ENCODE measurements at places on chromosomes 1 and 21.

DNA sequence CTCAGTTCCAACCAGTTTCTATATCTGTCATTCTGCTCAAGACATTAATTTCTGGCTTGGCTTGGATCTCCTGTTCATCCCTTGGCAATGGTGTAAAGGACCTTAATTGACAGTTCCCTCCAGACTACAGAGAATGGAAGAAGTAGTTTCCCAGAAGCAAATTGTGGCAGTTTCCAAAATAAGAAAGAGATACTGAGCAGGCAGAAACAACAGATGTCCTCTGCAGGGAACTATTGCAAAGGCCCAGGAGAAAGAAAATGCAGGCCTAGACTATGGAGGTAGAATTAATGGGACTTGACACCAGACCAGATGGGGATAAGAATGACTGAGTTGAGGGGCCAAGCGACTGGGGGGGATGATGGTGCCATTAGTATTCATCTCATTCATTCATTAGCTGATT is 6.1 kb upstream of the AK2 start:
- DNase-seq, result no peak

DNA sequence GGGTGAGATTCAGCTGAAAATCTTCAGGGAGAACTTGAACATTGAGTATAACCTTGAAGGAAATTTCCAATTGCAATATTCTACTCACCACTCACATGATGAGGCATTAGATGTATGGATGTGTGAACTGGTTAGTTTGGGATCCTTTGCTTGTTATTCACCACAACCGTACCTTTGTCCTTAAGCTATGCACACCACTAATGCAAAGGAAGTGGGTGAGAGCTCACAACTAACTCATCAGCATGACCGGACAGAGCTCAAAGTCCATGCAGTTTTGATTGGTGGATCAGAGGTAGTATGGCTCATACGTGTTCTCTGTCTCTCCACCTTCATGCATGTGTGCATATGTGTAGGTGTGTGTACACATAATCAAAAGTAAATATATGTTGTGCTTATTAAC is 43.5 kb upstream of the MROH9 start:
- DNase-seq, result no peak

DNA sequence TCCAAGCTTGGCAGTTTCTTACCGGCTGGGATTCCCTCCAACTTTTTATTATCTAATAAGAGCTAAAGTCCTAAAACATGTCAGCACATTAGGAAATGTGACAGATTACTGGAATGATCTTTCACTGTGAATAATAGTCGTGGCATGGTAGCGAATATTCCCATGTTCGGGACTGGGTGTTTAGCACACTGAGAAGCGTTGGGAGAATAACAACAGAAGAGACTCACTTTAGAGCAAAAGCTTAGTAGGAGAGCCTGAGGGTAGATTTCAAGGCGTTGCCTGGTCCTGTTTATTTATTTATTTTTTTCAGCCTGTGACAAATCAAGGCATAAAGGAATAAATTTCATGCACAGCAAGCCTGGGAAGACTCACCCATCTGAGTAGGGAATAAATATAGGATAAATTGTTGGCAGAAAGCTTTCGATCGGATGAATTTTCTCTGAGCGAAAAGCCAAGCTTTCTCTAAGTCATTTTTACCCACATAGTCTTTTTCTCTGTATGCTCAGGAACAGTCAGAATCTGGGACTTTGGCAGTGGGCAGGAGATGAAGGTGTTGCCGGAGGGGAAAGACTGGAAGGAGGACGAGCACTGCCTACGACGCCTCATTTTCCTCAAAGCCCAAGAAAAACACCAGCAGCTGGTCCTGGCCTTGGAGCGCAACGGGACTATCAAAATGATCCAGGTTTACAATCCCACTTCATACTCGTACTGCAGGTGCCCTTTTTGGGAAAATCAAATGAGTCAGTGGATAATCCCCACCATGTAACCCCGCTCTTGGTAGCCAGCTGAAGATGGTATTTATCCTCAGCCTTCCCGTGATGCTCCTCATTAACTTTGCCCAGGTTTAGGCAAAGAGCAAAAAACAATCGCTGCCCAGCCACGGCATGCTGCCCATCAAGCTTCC is 97.2 kb downstream of the WDR64 start:
- DNase-seq, result no peak

DNA sequence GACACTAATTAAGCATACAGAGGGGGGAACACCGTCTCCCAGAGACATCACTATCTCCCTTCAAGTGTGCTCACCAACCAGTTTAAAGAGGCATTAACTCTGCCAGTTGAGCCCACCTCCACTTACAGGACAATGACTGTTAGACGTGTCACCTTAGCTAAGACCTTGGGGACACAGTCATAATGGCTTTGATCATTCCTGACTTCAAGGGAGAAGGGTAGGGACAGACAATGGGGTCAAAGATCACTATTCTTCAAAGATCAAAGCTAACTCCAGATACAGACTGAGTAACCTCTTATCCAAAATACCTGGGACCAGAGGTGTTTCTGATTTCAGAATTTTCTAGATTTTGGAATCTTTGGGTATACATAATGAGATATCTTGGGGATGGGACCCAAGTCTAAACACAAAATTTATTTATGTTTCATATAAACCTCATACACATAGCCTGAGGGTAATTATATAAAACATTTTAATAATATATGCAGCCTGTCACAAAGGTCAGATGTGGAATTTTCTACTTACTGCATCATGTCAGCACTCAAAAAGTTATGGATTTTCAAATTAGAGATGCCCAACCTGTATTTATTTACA is 246.1 kb downstream of the SLC45A1 start:
- no peak for DNase-seq

DNA sequence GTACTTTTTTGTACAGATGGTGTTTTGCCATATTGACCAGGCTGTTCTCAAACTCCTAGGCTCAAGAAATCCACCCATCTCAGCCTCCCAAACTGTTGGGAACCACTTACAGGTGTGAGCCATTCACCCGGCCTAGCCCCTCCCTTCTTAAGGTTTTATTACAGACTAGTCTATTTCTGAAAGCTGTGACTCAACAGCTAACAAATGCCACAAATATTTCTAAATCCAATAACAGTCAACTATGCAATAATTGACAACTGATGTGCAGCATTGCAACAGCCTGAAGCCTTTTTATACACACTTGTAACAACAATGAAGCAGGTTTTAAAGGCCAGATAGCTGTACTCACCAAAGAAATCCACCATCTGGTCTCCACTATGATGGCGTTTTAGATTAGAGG is 51.4 kb downstream of the GRIK1 start:
- DNase-seq, result no peak

- DNase-seq, result no peak
Observed at GRCh38 chr1:185645162-185645640, 89.0 kb upstream of the HMCN1 start.

All from psoas muscle (tissue), 8 donors.